ENCODE measurements at places on chromosomes 1 and 21.

DNA sequence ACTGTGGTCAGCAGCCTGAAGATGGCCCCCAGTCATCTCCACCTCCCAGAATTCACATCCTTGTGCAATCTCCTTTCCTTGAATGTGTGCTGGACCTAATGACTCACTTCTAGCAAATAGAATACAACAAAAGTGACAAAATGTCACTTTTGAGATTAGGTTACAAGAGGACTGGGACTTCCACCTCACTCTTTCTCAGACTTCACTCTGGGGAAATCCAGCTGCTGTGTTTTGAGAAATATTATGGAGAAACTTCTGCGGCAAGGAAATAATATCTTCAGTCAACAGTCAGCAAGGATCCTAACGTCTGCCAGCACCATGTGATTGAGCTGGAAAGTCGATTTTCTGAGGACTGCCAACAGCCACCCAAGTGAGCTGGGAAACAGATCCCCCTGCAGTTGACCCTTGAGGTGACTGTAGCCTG lies 70.5 kb upstream of the GADD45A start:
- DNase-seq = no peak

GRCh38 chr1:53162621-53163020 lies 20.2 kb upstream of the SLC1A7 start:
- DNase-seq = no peak

DNA sequence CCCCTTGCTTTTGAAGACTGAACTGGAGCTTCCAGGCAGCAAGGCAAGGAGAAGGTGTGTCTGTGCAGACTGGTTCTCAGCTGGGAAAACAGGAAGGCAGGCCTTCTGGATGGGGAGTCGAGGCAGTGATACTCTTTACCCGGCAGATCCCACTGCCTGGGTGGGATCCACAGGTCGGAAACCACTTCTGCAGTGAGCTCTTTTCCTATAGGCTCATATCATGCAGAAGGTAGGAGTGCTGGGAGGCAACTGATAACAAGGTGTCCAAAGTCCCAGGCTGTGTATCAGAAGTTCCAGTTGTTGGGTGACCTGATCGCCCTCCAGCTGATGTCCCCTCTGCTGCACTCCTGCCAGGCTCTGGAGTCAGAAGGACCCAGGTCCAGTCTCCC lies 17.1 kb downstream of the ACOT11 start:
- no peak for DNase-seq

GRCh38 chr1:239306426-239306825 lies 79.9 kb upstream of the CHRM3 start:
- no peak for DNase-seq

DNA sequence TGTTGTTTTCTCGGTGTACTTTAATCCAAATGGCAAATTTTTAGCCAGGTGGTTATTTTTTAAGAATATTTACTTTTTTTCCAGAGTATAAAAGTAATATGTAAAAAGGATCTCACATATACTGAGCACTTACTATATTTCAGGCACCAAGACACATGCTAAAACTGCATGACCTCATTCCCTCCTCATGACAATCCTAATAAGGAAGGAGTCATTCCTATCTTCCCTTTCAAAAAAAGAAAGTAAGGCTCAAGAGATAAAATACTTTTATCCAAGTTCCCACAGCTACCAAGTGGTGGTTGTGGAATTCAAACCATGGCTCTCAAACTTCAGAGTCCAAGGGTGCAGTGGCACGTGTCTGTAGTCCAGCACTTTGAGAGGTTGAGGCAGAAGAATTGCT lies 19.4 kb downstream of the ATP2B4 start:
- no peak for DNase-seq

DNA sequence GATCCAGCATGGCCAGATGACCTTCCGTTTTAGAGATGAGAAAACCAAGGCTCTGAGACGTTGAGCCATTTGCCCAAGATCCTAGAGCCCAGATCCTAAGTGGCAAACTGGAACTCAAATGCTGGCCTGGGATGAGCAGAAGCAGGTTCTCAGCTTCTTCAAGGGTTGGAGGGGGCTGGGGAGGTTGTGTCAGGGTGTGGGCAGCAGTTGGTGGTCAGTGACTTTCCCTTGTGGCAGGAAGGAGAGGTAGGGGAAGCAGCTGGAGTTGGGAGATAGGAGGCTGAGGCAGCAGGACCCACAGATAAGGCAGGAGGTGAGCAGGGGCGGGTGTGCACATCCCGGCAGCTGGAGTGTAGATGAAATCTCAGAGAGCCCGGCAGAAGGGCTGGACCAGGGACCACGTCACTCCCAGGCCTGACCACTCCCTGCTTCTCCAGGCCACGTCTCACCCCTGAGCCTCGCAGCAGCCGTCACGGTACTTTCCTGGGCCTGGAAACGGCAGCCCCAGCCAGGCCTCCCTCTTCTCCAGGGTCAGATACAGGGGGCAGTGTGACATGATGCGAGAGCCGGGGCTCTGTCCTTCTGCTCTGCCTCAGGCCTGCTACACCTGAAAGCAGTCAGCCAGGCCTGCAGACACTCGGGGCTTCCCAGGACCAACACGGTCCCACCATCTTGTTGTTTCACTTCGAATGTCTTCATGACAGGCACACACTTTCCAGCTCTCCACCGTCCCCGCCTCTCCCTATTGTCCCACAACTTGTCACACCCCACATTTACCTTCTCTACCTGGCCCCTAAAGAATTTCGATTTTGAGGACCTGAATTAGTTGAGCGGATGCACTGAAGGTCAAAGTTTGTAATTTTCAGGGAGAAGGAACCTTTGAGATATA lies 11.5 kb upstream of the LAPTM5 start:
- DNase-seq = no peak

DNA sequence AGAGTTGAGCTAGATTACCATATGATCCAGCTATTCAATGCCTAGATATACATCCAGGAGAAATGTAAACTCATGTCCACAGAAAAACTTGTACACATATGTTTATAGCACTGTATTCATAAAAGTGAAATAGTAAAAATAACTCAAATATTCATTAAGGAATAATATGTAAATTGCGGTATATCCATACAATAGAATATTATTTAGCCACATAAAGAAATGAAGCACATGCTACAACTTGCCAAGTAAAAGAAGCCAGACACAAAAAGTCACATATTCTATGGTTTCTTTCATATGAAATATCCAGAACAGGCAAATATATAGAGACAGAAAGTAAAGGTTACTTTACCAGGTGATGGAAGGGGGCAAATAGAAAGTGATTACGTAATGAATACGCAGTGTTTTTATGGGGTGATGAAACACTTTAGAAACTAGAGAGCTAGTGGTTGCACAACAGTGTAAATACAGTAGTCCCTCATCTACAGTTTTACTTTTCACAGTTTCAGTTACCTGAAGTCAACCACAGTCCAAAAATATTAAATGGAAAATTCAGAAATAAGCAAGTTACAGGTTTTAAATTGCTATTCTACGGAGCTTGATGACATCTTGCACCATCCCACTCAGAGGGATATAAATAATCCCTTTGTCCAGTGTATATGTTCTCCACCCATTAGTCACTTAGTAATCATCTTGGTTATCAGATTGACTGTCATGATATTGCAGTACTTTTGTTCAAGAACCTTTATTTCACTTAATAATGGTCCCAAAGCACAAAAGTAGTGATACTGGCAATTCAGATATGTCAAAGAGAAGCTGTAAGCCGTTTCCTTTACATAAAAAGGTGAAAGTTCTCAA lies 62.3 kb downstream of the ZNF644 start:
- DNase-seq = no peak

GRCh38 chr1:153883223-153883622 lies 39.5 kb downstream of the GATAD2B start:
- DNase-seq = no peak

DNA sequence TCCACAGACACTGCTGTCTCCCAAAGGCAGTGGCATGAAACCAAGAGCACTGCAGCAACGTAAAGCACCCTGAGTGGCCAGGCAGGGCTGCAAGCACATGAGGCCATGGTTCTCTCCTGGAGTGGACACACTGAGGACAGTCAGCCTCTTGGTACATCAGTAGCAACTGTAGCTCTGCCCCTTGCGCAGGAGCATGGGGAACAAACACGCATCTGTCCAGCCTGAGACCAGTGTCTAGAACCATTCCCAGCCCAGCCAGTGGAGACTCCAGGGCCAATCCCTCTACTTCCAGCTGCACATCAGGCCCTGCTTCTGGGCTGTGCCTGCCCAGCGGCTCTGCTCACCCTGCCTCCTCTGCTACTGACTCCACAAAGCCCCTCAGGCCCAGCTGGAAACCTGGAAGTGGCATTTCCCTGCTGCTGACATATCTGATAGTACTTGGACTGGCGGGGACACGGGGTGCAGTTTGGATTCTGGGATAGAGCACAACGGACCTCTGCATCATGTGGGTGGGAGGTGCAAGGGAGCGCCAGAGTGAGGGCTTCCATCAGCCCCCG lies 49.0 kb downstream of the TOR1AIP2 start:
- no peak for DNase-seq

DNA sequence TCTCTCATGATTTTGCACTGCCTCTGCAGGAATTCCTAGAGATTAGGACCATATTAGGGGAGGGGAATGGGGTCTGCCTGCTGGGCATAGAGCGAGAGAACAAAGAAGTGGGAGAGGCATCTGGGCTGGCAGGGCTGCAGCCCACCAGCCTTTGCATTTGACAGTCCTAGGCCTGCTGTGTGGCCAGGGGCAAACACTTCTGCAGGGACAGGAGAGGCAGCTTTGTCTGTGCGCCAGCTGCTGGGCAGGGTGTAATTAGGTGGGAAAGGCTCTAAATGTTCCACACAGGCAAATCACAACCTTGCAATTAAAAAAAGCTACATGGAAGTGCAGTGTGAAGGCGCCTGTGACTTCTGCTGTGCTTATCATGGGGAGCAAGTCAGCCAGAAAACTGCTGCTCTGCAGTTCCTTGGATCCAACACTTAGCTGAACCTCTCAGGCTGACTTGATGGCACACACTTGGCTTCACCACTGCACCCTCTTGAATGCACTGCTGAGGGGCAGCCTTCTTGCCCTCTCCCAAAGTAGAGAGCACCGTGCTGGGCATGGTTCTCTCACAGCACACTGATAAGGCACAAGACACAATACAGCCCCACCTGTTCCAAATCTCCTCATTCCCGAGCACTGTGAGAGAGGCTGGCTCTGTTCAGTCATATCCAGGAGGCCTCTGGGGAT lies 73.6 kb upstream of the TLR5 start:
- DNase-seq = no peak
